ENCODE measurements at places on chromosomes 4 and X.

DNA sequence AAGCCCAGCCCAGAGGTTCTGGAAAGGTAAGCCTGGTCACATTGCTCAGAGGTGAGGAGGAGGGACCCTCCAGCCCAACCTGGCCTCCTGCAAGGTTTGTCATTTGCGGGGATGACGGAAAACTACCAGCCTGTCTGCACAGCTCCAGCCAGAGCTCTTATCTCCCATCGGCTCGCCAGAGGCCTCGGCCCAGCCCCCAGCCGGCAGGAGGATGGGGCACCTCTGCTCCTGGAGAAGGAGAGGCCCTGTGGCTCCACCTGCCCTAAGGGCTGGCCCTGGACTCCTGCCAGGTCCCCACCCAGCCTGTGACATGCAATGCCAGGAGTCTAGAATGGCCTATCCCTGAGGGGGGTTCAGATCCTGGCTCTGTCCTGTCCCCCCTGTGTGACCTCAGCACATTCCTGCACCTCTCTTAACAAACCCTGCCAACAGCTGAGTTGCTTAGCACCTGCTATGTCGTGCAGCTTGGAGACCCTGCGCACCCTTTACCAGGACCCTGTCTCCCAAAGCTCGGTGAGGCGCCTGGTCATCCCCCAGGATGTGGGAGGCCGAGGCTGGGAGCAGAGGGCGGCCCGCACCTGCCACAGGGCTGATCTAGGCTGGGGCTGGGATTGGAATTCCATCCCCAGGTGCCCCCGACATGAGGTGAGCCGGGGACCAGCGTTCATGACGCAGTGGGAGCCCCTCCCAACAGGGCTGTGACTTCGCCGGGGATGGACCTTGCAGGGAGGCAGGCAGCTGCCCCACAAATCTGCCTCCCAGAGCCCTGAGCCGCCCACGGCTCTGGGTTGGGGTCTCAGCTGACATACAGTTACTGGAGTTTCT lies 14.4 kb downstream of the ADRA2C start:
- DNase-seq = no peak

DNA sequence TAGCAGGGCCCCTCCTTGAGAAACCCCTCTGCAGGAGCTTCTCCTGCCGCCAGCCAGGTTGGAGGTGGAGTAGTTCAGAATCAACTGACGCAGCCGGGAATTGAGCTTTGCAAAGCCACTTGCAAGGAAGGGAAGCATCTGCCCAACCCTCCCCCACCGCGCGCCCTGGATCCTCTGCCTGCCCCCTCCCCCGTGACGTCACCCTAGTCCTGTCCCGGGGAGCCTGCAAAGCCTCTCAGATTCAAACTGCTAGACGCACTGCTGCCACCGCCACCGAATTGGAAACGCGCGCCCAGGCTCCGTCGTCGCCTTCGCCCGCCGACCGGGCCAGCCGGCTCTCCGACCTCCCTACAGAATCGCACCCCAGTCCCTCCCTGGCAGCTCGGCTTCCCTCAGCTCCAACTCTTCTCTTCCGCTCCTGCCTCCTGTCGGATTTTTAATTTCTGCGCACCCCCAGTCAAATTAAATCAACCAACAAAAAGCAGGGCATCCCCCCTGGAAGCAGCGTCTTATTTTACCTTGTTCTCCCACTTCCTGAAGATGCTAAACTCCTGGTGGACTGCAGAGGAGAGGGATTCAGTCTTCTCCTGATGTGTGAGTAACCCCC lies 3.8 kb downstream of the SLITRK2 start:
- DNase-seq = no peak

DNA sequence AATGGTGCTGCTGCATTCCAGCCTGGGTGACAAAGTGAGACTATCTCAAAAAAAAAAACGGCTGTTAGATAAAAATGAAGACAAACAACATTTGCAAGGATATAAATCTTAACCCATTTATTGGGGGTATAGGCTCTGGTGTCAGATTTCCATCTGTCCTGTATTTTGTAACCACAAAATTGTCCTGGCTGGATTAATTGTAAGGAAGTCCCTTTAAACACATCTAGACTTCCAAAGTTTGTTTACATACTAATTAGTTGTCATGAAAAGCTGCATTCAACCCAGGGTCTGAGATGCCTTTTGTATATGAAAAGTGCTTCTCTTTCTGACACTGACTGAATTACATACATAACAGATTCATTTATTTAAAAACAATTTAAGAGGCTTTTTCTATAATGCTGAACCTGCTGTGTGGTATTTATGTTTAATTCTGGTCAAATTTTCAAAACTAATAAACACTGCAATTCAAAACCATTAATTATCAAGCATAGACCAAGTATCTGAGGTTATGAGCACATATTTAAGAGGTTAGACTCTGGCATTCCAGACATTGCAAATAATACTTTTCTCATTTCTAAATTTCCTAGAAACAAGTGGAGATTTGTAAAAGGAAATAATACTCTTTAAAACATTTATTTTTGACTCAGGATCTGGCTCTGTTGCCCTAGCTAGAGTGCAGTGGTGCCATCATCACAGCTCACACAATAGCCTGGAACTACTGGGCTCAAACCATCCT lies 17.5 kb upstream of the UGDH start:
- DNase-seq = no peak

- no peak for DNase-seq
These were observed 30.2 kb upstream of the GRIA3 start for GRCh38 chrX:123153846-123154335.

DNA sequence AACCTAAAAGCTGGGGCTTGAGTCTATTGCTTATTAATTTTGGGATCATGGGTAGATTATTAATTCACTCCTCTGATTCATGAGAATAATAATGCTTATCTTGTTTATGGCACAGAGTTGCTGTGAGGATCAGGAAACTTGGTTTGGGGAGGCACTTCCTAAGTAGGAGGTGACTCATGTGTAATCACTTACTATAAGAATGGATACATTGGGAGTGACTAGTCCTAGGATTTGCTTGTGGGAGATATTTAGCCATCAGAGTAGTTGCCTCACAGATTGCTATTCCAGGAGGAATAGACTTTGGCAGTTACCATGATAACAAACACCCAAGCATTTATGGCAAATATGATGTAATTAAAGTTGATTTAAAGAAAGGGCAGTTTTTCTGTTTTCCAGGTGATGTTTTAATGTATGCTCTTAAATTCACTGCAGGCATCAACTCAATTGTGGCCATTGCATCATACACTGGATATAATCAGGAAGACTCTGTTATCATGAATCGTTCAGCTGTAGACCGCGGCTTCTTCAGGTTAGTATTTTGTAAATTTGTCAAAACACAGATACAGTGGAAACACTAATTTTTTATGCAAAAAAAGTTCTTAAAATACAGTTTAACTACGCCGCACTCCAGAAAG lies 41.9 kb downstream of the POLR2B start:
- no peak for DNase-seq

- no peak for DNase-seq
These were observed 262.2 kb downstream of the PARM1 start for GRCh38 chr4:75195111-75195510.

DNA sequence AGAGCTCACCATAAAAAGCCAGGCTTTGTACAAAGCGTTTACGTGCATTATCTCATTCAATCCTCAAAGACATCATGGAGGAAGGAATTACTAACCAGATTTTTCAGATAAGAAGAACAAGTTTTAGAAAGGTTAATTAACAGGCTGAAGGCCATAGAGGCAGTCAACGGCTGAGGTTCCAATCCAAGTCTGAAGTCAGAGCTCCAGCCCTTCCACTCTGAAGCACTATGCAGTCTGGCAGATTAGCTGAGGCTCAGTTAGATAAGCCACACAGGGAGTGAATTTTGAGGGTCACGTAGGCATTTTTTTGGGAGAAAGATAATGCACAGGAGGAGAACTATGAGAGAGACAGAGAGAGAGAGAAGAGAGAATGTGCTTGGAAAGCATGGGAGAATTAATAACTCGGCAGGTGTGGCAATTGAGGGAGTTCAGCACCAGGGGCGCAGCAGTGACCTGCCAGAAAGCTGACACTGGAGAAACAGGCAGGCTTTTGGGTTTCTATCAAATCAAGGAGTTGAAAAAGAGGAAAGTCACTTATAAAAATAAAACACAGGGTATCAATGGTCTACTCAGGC lies 116.5 kb upstream of the NAP1L5 start:
- DNase-seq = no peak

GRCh38 chr4:8706216-8707044 lies 113.9 kb downstream of the CPZ start:
- DNase-seq = no peak

DNA sequence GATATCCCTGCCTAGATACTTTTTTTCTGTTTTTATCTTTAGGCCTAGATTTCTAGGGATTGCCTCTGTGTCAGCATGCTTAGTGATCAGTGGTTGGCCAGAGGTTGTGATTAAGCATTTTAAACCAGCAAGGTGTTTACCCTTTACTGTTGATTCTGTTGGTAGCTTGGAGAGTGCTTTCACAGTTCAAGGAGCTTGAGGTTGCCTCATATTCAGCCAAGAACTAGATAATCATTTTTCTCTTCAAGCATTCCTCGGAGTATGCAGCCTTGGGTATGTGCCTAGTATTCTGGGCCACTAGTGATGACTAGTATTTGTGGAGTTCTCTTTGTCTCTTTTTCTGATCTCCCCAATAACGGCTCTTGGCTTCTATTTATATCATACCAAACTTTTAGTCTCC lies 20.4 kb downstream of the APOOL start:
- DNase-seq = no peak

DNA sequence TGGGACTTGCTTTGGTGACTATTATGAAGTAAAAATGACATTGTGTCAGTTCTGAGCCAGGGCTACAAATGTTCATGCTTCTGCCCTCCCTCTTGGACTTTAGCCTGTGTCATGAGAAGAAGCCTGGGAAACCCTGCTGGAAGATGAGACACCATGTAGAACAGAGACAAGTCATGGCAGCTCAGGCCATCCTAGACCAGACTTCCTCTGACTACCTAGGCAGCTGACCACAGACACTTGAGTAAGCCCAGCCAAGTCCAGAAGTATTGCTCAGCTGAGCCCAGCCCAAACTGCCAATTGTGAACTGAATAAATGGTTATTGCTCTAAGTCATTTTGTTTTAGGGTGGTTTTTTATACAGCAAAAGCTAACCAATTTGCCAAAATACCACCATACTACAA lies 467.6 kb upstream of the CNKSR2 start:
- DNase-seq = no peak

GRCh38 chrX:5632887-5633286 lies 595.8 kb downstream of the NLGN4X start:
- DNase-seq = no peak

DNA sequence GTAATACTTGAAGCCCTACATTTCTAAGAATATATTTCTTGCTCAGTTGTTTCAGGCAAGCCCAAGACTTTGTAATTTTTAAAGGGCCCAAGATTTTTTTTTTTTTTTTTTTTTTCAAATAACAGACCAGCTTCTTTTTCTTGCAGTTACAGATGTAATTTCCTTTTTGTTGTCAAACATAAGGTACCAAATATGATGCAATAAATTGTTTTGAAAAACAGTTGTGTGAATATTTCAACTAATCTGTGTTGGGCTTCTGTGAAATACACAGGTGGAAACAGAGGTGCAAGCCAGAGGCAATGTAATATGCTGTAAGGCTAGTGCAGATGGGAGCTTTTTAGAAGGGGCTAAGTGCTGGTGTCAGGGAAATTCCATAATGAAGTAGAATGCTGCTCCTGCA lies 64.8 kb upstream of the RAB33B start:
- no peak for DNase-seq

DNA sequence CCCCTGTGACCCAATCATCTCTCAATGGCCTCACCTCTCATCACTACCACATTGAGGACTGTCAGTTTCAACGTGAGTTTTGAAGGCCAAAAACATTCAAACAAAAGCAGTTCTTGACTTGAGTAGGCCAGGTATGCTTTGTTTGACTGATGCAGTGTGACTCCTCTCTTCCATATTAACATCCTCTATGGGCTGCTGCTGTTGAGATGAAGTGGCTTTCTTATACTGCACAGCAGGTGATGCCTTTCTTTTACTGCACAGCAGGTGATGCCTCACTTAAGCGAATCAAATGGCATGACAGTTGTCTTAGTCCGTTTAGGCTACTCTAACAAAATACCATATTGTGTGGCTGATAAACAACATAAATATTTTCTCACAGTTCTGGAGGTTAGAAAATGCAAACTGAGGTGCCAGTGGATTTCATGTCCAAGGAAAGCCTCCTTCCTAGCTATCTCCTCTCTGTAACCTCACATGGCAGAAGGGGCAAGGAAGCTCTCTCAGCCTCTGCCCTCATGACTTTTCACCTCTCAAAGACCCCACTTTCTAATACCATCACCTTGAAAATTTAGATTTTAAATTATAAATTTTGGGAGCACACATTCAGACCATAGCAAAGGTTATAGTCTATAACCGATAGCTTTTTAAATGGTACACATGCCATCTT lies 2267.9 kb upstream of the AGA start:
- DNase-seq = no peak

DNA sequence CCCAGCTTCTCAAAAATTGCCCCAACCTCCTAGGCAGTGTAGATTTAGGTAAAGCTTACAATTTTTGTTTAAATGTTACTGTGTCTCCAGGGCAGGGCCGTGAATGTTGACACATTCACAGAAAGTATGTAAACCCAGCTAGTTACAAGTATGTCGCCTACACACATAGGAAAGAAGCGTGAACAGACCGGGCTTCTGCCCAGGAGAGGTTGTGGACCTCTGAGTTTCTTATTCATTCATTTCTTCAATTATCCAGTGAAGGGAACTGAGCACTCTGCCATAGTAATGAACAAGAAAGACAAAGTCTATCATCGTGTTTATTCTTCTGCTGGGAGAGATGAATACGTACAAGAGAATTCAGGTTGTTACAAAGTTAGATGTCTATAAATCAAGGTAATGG lies 93.2 kb downstream of the TRIML1 start:
- DNase-seq = no peak

DNA sequence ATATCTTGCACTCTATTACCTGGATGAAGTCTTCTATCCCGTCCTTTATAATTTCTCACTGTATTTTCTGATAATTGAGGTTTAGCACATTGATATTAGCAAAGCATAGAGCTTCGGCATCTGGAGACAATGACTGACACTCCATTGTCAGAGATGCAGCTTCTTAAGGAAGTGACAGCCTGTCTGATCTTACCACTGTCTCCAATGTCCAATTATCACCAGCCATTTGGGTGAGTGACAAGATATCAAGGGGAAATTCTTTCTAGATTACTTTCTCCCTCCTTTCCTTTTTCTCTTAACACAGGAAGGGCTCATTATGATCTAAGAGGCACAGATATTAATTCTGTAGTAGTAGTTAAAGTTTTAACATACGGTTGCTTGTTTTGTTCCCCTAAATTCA lies 86.4 kb downstream of the LDB2 start:
- no peak for DNase-seq

DNA sequence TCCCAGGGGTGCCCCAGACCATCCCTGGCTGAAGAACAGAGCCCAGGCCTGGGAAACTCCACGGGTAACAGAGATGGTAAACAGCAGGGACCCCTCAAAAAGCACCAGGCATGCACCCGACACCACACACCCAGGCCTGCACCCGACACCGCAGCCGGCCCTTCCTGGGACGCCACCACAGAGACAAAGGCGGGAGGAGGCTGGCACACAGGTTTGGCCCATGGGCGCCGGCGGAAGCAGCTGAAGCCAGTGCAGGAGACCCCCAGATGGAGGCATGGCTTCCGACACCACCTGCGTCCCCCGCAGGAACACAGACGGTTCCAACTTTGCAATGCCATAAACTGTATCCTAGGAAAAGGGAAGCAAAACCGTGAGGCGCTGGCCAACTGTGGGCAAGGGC lies 22.3 kb downstream of the CTBP1 start:
- DNase-seq = no peak

- no peak for DNase-seq
These were observed 22.1 kb downstream of the PDE6B start for GRCh38 chr4:647481-647880.

Measured in activated CD8-positive, alpha-beta memory T cell treated with anti-CD3 and anti-CD28 coated beads for 1 hour (primary cell).